ENCODE measurements at places on chromosomes 6 and 20.

DNA sequence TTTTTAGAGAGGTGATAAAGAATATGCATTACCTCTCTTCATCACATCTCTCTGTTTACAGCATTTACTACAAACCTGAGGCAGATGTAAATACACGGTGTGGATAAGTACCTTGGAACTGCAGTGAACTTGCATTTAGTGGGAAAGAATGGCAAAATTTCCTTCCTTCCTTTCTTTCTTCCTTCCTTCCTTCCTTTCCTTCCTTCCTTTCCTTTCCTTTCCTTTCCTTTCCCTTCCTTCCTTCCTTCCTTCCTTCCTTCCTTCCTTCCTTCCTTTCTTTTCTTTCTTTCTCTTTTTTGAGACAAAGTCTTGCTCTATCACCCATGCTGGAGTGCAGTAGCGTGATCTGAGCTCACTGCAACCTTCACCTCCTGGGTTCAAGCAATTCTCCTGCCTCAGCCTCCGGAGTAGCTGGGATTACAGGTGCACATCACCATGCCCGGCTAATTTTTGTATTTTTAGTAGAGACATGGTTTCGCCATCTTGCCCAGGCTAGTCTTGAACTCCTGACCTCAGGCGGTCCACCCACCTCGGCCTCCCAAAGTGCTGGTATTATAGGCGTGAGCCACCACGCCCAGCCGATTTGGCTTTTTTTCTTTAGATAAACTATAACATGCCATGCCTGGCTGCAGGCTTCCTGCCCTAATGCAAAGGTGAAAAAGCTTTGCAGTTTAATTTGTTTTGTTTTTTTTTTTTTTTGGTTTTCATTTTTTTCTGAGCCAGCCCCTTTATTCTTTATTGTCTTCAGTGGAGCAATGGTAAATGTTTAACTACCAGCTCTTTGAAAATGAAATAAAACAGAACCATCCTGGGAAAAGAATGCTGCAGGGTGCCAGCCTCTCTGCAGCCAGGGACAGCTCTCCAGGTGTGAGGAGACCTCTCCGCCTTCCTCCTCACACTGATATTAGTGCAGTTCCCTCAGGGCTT is 64.2 kb upstream of the NEDD9 start:
- no peak for DNase-seq

DNA sequence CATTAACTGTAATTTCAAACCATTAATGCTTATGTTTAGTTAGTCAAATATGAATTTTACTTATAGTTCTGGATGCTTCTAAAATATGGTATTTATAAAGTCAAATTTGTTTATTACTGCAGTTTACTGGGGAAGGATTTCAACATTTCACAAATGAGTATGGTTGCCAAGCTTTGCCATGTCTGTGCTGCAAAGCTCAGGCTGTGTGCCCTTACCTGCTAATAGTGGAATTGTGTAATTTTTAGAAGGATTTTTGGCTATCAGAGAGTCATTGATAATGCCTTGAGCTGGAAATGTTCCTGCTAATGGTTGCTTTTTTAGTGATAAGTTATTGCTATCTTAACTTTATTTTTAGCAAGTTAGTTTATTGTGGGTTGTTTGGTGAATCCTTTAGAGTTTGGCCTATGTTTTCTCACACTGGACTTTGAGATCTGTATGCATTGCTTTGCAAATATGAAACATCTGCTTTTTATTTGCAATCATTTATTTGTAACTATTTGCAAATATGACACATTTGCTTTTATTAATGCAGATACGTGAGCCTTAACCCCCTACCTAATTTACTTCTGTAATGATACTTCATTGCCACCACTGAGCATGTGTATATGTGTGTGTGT is 105.8 kb downstream of the CD109 start:
- DNase-seq: no peak

GRCh38 chr6:92376691-92377090 is 1042.7 kb downstream of the EPHA7 start:
- no peak for DNase-seq

GRCh38 chr6:146767632-146768031 is 168.9 kb downstream of the ADGB start:
- DNase-seq: no peak

DNA sequence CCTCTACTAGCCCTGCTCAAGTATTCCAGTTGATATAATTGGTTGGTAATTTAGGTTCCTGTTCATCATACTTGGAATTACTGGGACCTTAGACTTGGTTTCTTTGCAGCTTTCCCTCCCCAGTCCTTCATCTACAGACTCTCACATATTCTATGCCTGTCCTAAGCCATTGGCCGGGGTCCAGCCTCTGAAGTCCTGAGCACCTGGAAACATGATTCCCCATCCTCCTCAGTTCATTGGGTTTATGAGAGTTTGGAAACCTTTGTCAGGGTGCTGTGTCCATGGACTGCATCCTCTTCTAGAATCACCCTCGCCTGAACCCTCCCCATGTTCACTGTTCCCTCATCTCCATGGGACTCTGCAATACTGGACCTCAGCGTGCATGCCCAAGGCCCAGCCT is 8.8 kb downstream of the GSTA2 start:
- DNase-seq: no peak

DNA sequence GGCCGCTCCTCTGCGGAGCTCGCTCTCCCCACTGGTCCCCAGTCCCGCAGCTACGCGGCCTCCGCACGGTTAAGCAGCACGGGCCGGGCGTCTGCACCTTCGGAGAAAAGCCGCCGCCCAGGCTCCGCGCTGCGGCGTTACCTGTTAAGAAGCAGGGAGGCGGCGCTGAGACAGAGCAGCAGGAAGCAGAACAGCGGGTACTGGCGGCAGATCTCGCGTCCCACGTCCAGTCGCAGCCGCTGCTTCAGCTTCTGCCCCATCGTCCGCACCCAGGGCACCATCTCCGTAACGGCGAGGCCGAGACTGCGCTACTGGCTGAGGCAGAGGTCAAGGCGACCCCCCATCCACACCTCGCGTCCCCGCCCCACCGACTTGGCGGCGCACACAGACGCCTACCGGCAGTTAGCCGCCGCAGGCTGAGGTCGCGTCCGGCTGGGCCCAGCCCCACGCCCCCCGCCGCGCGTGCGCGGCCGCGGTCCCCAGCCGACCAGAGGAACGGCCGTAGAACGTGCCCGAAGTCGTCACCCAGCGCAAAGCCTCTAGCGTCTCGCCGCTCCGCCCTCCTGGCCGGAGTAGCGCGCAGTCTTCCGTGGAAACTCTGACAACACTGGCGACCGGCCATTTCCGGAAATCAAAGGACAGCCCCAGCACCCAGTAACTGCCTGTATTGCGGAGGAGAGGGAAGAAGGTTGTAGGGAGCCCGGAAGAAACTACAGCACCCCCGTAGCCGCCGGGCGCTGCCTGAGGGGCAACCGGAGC is at the start of gene SNX14:
Gene SNX14 (minus strand): TSS at position 421 of the 759 bp plus-strand sequence. CDS start 140 bp downstream, at position 281.
- peak; percentile 76 for DNase-seq
